ENCODE measurements at places on chromosomes 5 and 9.

- DNase-seq: no peak
These were observed 50.2 kb upstream of the ACTBL2 start for GRCh38 chr5:57532513-57533497.

GRCh38 chr9:136764301-136764891 lies at the start of gene LCN15:
LCN15 (minus strand) TSS chr9:136764518; CDS start chr9:136764488, 30 bp downstream.
- no peak for DNase-seq

- DNase-seq: peak; percentile 76
These were observed 89.2 kb upstream of the CAST start for GRCh38 chr5:96572864-96573512.

GRCh38 chr9:77988630-77989029 lies 43.0 kb downstream of the GNAQ start:
- DNase-seq: no peak

- no peak for DNase-seq
These were observed 74.6 kb downstream of the UBAP1 start for GRCh38 chr9:34253460-34253837.

DNA sequence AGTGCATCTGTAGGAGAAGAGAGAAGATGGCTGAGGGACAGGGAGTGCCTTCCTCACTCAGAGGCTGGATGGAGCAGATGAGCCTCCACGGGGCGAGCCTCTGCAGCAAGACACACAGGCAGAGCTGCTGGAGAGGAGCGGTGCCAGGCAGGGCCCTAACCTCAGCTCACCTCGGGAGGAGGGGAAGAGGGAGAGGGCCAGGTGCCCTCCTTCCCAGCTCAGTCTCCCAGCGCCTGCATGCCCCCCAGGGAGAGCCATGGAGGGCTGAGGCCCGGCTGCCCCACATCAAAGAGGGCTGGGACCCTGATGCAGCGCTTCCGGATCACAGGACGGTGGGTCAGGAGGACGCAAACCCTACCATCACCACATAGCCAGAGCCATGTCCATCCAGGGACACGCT lies 13.6 kb upstream of the SPATA31E1 start:
- DNase-seq: no peak

DNA sequence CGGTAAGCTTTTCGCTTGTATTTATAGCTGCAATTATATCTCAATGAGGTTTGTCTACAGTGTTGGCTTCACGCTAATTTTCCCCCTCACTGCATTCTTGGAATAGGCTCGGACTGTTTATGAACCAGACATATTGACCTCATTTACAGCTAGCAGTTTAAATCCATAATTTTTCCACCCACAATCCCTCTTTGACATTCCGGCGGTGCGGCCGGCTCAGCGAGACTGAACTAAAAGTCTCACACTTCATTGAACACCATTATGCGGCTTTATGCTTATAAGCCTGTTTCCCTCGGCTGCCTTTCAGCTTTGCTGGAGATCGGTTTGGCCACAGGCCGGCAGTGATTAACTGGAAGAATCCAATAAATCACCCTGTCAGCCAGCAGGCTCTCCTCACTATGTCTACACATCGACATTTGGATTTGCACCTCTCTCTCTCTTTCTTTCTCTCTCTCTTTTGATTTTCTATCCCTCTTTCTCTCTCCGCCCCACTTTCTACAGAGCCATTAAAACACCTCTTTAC lies 315.0 kb upstream of the TLE4 start:
- DNase-seq: no peak

DNA sequence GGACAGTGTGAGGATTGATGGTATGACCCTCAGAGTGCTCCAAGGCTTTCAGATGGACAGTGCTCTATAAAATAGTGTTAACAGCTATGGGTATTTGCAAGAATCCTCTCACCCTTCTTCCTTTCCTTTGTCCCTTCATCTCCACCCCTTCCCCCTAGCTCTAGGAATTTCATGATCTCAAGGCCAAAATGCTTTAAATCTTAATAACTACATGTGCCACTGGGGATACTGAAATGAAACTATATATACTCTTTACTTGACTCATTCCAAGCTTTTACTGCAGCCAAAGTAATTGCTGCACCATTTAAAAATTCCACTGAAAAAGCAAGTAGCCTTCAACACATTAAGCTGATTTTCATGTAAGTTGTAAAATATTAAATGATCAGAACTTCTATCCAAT lies 361.6 kb upstream of the SLC30A5 start:
- no peak for DNase-seq

DNA sequence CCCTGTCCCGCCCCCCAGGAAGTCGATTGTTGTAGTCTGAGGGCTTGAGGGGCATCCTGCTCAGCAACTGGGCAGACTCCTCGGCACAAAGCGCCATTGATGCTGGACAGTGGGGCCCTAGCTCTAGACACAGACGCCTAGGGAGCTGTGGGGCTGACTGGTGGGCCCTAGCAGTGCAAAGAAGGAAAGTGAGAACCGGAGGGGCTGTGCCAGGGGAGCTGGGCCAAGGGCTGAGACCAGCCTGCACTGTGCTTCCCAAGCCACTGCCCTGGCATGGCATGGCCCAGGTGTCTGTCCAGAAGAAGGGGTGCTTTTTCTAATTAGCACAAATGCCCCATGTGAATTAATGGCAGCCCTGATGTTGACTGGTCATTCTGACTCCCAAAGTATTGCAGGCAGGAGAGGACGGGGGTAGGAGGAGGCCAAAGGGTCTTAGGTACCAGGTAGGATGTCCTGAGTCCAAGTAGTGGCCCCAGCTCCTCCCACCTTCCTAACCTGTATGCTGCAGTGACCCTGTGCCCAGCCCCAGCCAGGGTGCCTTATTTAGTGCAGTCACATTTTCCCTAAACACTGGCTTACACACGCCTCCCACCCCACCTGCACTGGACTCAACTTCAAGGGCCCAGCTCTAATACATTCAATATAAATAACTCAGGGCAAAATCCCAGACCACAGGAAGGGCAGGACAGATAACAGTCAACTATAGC lies 15.9 kb downstream of the TCF7 start:
- no peak for DNase-seq

DNA sequence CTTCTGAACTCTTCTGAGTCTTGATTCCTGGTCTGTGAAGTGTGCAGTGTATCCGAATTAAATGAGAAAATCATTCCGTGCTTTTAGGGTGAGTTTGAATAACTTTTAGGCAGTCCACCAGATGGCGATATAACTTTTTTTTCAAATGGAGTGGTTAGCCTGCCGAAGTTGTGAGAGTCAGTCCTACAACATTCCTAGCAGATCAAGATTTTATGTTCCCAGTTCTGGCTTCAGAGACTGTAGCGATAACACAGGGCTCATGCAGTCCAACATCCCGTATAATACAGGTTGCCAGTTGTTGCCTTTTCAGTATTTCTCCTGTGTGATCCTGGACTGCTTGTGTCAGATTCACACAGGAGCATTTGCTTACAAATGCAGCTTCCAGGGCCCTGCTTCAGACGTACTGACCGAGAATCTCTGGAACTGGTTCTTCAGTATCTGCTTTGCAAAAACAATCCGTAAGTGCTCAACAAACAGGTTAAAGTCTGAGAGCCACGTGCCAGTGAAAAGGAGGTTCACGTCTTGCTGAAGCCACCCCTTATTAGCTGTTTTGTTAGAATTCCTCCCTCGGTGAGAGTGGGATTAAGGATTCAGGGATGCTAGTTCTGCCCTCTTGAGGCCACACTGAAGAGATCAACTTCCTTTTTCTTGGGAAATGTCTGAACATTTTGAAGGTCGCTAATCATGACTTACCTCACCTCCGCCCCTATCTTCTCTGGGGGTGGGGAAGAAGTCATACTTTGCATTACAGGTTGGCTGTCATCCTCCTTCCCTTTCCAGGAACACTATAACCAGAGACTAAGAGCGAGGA lies 22.8 kb downstream of the SMIM3 start:
- DNase-seq: peak; percentile 26

- no peak for DNase-seq
These were observed 289.4 kb upstream of the DAB2 start for GRCh38 chr5:39714036-39714698.

GRCh38 chr5:168893283-168893682 lies 314.1 kb upstream of the PANK3 start:
- no peak for DNase-seq

- DNase-seq: peak; percentile 23
These were observed 26.4 kb upstream of the TMOD1 start for GRCh38 chr9:97475059-97475458.

GRCh38 chr9:806285-807156 lies 35.0 kb upstream of the DMRT1 start:
- no peak for DNase-seq

GRCh38 chr5:75059912-75060545 lies 7.7 kb upstream of the GCNT4 start:
- no peak for DNase-seq

DNA sequence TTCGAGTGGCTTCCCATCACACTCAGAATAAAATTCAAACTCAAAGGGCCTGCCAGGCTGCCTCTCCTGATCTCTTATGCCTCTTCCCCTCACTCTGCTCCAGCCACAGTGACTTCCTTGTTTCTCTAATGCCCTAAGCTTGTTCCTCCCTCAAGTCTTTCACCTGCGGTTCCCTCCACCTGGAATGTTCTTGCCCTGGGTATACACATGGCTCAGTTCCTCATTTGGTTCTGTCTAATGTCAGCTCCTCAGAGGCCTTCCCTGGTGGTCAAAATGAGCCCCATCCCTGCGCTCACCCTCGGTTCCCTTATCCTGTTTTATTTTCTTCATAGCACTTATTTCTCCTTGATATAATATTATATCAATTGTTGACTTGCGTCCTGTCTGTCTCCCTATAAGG lies 12.7 kb upstream of the CYSTM1 start:
- no peak for DNase-seq

DNA sequence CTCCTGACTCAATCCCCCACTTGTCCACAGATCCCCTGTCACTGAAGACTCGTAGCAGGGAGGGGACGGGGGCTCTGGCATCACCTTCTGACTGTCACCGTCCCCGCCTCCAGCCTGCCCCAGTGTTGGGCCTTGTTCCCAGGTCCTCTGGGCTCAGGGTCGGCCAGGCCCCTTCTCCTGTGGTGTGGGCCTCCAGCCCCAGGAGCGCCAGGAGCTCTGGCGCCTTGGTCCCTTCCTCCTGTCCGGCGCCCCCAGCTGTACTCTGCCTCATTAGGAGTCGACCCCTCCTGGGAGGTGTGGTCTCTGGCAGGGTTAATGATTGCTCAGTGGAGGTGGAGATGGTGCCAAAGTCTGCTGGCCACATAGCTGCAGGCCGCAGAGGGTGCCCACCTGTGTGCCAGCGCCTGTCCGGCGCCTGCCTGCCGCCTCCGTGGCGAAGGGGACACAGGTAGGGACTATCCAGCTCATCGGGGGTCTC lies at the start of gene CDHR2:
Gene CDHR2, plus strand, starts transcription at position 376 of the 478 bp plus-strand sequence. CDS start 16,011 bp downstream, outside the sequence.
- no peak for DNase-seq

GRCh38 chr9:108270561-108270960 lies 585.2 kb downstream of the ACTL7B start:
- DNase-seq: no peak

GRCh38 chr5:105508519-105508918 lies 1945.9 kb upstream of the NUDT12 start:
- no peak for DNase-seq

DNA sequence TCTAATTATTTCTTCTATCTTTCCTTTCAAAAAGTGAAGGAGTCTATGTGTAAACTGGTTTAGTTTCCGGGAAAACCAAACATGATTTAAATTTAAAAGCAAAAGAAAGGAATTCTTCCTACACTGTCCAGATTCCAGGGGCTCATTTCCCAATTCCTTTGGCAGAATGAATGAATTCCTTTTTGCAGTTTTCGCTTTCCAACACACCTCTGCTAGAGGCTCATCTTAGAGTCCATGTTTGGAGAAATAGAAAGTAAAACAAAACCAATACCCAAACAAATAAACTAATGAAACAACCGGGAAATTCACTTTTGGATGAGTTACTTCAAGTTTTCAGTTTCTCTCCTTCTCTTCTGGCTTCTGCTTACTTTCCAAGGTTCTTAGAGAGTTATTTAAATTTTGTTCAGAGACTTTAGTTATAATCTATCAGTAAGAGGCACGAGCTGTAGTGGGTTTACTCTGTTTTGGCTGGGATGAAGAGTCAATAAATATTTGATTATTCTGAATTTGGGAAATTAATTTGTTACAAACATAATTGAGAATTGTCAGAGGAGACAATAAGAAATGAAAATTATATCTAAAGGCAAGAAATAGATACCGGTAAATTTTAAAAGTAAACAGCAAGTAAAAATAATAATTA lies 365.0 kb upstream of the CDH9 start:
- no peak for DNase-seq

- peak; percentile 28 for DNase-seq
These were observed 188.5 kb upstream of the SNX2 start for GRCh38 chr5:122586351-122586750.

GRCh38 chr5:157473383-157474320 lies 13.6 kb downstream of the NIPAL4 start:
- DNase-seq: peak; percentile 19

- no peak for DNase-seq
These were observed 650 bp downstream of the MYORG start for GRCh38 chr9:34375901-34376595.

DNA sequence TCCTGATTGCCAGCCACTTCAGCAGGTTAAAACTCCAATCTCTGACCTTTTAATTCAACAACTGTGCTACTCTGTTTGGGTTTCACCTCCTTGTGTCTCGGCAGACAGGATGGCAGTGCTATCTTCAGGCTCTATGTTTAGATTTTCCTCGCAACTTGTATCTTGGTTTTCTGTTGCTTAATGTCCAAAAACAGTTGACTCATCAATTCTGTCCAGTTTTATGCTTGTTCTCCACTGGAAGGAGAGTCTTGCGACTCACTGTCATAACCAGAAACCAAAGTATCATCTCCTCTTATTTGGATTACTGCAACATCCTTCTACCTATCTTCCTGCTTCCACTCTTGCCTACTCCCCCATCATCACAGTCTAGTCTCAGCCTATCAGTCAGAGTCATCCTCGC lies 130.9 kb upstream of the ADAMTS16 start:
- DNase-seq: no peak

Measured in BJ (cell line).